ENCODE measurements at places on chromosomes 4 and X.

GRCh38 chrX:55488593-55489313 is 895 bp downstream of the USP51 start:
- DNase-seq = no peak

- DNase-seq = no peak
Observed at GRCh38 chr4:55468724-55469123, 73.0 kb downstream of the TMEM165 start.

- no peak for DNase-seq
Observed at GRCh38 chrX:67544281-67545035, 637 bp downstream of the AR start.

DNA sequence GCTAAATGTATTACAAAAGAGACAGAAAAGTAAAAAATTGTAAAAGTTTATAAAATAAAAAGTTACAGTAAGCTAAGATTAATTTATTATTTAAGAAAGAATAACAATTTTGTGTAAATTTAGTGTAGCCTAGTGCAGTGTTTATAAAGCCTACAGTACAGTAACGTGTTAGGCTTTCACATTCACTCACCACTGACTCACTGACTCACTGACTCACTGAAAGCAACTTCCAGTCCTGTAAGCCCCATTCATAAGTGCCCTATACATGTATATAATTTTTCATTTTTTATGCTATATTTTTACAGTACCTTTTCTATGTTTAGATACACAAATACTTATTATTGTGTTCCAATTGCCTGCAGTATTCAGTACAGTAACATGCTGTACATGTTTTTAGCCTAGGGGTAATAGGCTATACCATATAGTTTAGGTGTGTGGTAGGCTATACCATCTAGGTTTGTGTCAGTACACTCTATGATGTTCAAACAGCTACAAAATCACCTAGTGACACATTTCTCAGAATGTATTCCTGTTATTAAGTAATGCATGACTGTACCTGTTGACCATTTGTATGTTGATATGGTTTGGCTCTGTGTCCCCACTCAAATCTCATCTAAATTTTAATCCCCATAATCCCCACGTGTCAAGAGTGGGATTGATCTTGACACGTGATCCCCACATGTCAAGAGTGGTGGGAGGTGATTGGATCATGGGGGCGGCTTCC is 57.9 kb downstream of the CFAP299 start:
- DNase-seq = no peak

DNA sequence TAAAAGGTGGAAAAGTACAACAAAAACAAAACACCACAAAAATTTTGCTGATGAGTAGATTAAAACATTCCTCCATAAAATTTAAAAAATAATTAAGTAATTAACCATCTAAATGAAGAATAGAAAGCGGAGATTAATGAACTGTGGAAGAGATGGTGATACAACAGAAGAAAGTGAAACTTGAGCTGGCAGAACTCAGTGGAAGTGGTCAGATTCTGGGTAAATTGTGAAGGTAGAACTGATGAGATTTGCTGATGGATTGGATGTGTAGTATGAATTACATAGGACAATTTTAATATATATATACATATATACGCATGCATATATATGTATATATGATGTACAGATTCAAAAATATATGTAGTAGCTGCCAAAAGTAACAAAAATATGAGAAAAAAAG is 73.9 kb downstream of the AMOT start:
- DNase-seq = no peak

GRCh38 chrX:150429594-150429993 is 66.5 kb downstream of the MAMLD1 start:
- DNase-seq = no peak

DNA sequence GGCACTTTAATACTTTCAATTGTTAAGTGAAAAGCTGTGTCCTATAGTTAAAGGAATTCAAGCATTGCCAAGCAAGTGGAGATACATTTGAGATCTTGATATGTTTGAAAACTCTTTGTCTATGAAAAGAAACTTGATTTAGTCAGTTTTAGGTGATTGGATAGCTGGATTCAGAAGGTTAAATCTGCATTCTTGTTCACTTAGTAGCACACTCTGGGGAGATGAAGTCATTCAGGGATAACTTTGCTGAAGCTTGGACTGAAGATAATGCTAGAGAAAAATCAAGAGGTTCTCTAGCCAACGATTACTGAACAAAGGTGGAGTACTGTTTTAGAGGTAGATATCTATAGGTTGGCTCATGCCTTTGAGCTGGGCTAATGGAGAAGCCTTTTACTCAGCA is 90.6 kb downstream of the DCAF8L2 start:
- DNase-seq = no peak

DNA sequence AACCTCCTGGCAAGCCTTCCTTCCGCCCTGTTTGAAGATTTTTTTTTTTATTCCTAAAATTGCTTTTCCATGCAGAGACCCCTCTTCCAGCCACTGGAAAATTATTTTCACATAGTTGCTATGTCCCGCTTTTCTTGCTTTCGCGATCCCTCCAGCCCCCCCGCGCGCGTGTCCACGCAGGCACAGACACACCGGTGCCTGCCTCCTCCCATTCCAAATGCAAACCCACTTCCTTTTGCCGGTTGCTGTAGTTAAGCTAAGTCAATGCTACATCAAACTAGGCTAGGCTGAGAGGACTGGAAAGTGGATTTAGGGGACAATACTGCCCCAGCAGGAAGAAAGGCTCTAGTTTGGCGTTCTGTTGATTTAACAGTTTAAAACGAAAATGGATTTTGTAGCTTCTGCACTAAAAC is 111.0 kb downstream of the DHX15 start:
- peak; percentile 38 for DNase-seq

GRCh38 chrX:74781507-74782034 is 143.7 kb downstream of the NEXMIF start:
- DNase-seq = no peak

GRCh38 chr4:25377572-25378436 is 741 bp downstream of the ANAPC4 start:
- no peak for DNase-seq

DNA sequence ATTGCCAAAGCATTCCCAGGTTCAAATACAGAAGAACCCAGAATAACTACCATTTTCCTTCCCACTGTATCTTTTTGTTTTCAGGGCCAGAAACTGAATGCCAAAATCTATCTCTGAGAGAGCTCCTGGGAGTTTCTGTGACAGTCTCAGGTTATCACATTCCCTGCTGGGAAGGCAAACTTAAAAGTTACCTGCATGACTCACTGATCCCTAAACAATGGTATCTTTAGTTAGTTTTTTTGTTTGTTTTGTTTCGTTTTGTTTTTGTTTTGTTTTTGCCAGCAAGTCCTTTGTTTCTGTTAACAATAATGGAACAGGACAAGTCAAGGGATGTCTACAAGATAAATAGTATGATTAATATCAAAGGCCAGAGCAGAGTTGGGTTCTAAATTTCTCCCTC is 34.3 kb downstream of the PAPSS1 start:
- no peak for DNase-seq

DNA sequence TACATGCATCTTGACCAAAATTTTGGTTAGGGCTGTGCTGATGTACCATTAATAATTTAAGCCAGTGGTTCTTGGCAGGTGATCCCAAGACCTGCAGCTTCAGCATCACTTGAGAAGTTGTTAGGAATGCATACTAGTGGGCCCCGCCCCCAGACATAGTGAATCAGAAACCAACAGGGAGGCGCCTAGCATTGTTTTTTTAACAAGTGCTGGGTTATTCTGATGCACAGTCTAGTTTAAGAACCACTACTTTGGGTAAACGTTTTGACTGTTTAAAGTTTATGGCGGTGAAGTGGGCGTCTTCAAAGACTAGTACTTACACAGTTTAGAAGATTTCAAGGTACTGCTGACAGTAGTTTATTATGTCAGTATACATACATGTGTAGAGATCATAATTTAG is 23.6 kb downstream of the FAM199X start:
- no peak for DNase-seq

DNA sequence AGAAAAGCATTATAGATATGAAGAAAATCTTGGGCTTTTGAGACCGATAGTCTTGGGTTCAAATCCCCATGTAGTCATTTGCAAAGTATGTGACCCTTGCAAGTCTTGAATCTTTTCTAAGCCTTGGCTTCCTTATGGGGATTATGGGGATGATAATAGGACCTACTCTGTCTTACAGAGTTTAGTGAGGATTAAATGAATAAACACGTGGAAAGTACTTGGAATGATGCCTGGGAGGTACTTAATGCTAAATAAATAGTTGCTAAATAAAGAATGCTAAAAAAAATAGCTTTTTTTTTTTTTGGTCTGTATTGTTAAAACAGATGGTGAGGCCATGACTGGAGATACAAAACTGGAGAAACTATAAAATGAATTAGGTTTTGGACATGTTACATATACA is 292.7 kb downstream of the GPAT3 start:
- no peak for DNase-seq

- no peak for DNase-seq
Observed at GRCh38 chrX:46959985-46960700, 47.9 kb downstream of the JADE3 start.
